Breast epithelium (tissue), 4 donors: ENCODE measurements at places on chromosomes 12 and 14. TPM values are rescaled to one million over a fixed set of nuclear protein-coding genes. Genes with fewer than 3 reads are reported as not detected.

DNA sequence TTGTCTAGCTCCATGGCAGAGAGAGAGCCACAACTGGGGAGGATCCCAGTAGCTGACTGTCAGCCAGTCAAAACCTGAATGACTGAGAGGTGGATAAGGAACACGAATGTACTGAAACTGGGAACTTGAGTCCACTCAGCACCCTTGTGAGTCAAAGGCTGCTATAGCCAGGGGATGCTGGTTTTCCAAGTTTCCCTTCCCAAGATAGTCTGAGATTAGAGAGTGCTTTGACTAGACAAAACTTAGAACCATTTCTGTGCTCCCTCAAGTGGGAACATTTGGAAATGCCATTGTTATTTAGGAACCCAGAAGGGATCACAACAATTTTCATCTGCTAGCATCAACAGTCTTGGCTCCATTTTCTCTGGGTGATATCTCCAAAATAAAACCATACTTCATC, 4.0 kb downstream of the PRKAG1 start:
- H3K27me3 ChIP-seq: no peaks in the 10 kb centered on the region
- H3K4me3 ChIP-seq: no peak overlapping the region
- no peak overlapping the region for H3K27ac ChIP-seq
- peaks cover 8% of the 10 kb centered on the region for H3K4me1 ChIP-seq
- DNase-seq: no peak

DNA sequence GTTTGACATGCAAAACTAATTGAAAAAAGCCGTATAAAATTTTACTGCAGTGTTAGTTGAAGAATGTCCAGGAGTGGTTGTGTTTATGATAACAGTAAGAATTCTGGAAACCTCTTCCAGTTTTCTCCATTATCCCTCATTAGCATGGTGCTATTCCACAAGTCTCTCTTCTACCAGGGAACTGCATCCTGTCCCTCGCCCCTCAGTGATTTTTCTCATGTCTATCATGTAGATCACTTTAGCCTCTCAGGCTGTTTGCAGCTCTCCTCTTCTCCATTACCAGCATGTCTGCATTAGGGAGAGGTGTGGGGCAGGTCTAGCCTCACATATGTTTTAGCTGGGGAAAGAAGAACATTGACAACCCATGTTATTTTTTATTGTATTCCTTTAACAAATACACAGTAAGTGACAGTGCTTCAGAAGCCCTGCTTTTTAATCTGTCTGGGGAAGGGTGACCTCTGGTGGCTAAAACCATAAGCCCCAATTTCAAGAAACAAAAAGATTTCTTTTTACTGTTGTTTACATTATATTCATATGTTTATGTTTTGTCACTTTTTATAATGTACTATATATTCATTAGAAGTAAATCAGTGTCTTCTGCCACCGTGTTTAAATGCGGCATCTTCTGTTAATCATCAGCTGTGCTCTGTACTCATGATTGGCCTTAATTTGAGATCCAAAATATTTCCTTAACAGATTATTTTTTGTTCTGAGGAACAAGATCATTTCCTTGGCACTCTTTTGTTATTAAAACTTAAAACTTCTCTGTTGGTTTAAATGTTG, 70.7 kb downstream of the RASSF8 start:
- no peak overlapping the region for H3K4me3 ChIP-seq
- DNase-seq: no peak
- H3K4me1 ChIP-seq: no peaks in the 10 kb centered on the region
- H3K27me3 ChIP-seq: no peaks in the 10 kb centered on the region
- H3K36me3 ChIP-seq: no peaks in the 10 kb centered on the region

- peak overlapping the region; percentile 70 for H3K4me3 ChIP-seq
- H3K27me3 ChIP-seq: peaks cover 5% of the 10 kb centered on the region
- no peak overlapping the region for H3K27ac ChIP-seq
- DNase-seq: no peak
- H3K4me1 ChIP-seq: peaks cover 14% of the 10 kb centered on the region
- no peaks in the 10 kb centered on the region for H3K36me3 ChIP-seq
Observed at GRCh38 chr14:35534208-35534872, 376 bp downstream of the INSM2 start.

GRCh38 chr14:82987502-82988124, 1454.0 kb upstream of the SEL1L start:
- DNase-seq: no peak
- H3K4me3 ChIP-seq: no peak overlapping the region
- no peaks in the 10 kb centered on the region for H3K4me1 ChIP-seq
- no peaks in the 10 kb centered on the region for H3K27me3 ChIP-seq
- no peaks in the 10 kb centered on the region for H3K36me3 ChIP-seq

GRCh38 chr12:124786061-124786964, 77.4 kb downstream of the SCARB1 start:
- no peaks in the 10 kb centered on the region for H3K4me1 ChIP-seq
- H3K27me3 ChIP-seq: no peaks in the 10 kb centered on the region
- no peak overlapping the region for H3K27ac ChIP-seq

- H3K36me3 ChIP-seq: no peaks in the 10 kb centered on the region
- no peaks in the 10 kb centered on the region for H3K4me1 ChIP-seq
- H3K4me3 ChIP-seq: no peak overlapping the region
- H3K27ac ChIP-seq: peak overlapping the region; percentile 68
- no peak for DNase-seq
Observed at GRCh38 chr12:28026701-28027100, 54.2 kb upstream of the PTHLH start.

GRCh38 chr12:107415834-107416233, 269.8 kb upstream of the PWP1 start:
- H3K27me3 ChIP-seq: no peaks in the 10 kb centered on the region
- no peak for DNase-seq
- no peak overlapping the region for H3K4me3 ChIP-seq
- H3K27ac ChIP-seq: peak overlapping the region; percentile 12
- H3K4me1 ChIP-seq: no peaks in the 10 kb centered on the region

The HOXC6 gene
- total RNA-seq: 3.3 TPM
